Keratinocyte (primary cell): ENCODE measurements at places on chromosomes 16 and 17. TPM values are rescaled to one million over a fixed set of nuclear protein-coding genes. Genes with fewer than 3 reads are reported as not detected.

The SLC35G3 gene
- polyA plus RNA-seq = not detected in 3 replicates

DNA sequence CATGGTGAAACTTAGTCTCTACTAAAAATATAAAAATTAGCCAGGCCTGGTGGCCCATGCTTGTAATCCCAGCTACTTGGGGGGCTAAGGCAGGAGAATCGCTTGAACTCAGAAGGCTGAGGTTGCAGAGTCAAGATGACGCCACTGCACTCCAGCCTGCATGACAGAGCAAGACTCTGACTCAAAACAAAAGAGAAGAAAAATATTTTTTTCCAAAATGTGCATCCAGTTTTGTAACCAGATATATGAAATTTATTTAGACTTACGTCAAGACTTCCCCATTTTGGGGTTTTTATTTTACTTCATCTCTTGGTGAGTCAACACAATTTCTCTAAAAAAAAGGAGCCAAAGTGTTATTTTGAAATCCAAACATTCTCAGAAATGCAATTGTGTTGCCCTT, 5.5 kb upstream of the TM4SF5 start:
- no peak for DNase-seq

GRCh38 chr16:87135246-87136030, 181.8 kb downstream of the C16orf95 start:
- no peak for DNase-seq

DNA sequence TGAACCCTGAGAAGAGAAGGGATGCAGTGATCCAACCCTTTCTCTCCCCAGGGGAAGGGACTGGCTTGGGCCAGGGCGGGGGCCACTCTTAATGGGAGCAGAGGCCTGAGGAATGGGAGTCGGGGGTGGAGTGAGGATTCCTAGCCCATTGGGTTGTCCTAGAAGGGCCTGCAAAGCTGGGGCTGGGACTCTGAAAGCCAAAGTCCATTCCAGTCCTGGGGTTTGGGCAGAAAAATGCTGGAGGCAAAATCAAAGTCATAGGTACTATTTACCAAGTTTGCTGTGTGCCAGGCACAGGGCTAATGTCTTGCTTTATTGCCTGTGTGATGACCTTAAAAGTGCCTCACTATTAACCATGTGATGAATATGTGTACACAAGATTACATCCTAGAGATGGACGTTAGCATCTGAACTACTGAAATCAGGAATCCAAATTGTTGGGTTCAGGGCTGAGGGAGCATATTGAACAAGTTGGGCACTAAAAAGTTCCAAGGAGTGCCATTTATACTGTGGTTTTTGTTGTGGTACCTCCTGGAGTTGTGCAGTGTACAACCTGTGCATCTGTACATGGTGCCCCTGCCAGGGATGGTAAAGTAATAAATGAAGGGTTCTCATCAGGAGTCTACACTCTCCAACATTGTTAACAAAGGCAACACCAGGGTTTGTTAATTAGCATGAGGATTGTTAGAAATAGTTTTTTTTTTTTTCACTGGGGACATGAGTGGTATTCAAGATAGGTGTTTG, 84.4 kb upstream of the NKD1 start:
- no peak for DNase-seq

The NGFR gene
- polyA plus RNA-seq = 0.97 to 3.1 TPM (median 1.7 TPM) in 3 replicates

DNA sequence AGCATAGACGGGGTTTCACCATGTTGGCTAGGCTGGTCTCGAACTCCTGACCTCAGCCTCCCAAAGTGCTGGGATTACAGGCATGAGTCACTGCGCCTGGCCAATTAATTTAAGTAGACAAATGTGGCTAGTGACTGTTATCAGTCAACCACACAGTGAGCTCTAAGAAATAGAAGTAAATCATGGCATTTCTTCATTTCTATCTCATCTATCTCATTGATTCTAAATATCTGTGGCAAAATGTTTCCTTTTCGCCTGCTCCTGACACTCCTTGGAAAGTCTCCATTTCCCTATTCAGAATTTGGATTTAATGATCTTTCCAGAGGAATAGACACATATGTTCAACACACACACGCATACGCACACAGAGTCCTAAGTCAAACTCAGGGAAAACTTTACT, 81.3 kb downstream of the HIC1 start:
- DNase-seq = no peak

GRCh38 chr16:56237451-56237930, 46.2 kb downstream of the GNAO1 start:
- DNase-seq = no peak

The HOXB7 gene
- 0.68 to 1.2 TPM (median 1.0 TPM) in 3 replicates for polyA plus RNA-seq

GRCh38 chr16:65279576-65279975, 157.7 kb upstream of the CDH11 start:
- DNase-seq = no peak

The SBK1 gene
- polyA plus RNA-seq = 0.01 to 0.04 TPM (median 0.03 TPM) in 3 replicates

GRCh38 chr17:21039839-21040575, 2.8 kb downstream of the USP22 start:
- DNase-seq = no peak

The DLX4 gene
- polyA plus RNA-seq = 0.10 to 0.22 TPM (median 0.18 TPM) in 3 replicates

The MKS1 gene
- 11.2 to 12.2 TPM (median 12.0 TPM) in 3 replicates for polyA plus RNA-seq

DNA sequence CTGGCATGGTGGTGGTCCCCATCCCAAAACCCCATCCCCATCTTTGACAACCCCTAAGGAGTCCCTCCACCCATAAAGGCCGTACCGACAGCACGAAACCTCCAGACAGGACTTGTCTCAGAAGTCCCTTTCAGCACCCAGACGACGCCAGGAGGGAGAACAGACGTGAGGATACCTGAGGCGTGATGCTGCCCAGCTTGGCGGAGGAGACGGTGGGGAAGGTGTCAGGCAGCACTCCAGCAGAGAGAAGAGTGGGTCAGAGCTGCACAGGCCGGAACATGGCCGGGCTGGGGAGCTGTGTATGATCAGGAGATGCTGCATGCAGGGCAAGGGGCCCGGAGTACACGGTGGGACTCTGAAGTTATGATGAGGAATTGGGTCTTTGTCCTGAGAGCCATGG, 244.2 kb downstream of the GSG1L start:
- DNase-seq = no peak

GRCh38 chr17:2361010-2361760, 23.9 kb downstream of the SGSM2 start:
- no peak for DNase-seq

- DNase-seq = no peak
These were observed 9.8 kb upstream of the LASP1NB start for GRCh38 chr17:38915639-38915995.

DNA sequence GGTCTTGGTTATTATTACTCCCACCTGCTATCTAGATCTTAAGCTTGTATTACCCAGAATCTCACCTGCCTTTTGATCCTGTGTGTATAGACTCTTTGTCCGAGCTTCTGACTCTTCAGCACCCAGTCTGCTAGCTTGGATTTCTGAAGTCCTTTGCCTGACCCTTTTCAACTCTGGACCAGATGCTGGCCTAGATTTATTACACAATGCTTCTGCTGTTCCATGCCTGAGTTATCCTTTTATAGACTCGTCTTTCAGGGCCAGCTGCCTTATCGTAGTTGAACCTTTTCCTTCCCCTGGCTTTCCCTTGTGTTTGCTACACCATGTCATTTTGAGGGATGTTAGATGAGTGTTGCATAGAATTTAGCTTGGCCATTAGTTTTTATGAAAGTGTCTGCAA, 32.6 kb downstream of the RHOT1 start:
- no peak for DNase-seq

The METTL16 gene
- 13.4 to 17.8 TPM (median 16.6 TPM) in 3 replicates for polyA plus RNA-seq

GRCh38 chr17:71764505-71764904, 356.3 kb upstream of the SOX9 start:
- no peak for DNase-seq

- DNase-seq = no peak
These were observed 57.3 kb downstream of the RAP1GAP2 start for GRCh38 chr17:2853283-2854142.

The NEURL4 gene
- polyA plus RNA-seq = 11.3 to 18.9 TPM (median 13.5 TPM) in 3 replicates

- DNase-seq = no peak
These were observed 853.9 kb upstream of the EEF2KMT start for GRCh38 chr16:5951486-5951885.

DNA sequence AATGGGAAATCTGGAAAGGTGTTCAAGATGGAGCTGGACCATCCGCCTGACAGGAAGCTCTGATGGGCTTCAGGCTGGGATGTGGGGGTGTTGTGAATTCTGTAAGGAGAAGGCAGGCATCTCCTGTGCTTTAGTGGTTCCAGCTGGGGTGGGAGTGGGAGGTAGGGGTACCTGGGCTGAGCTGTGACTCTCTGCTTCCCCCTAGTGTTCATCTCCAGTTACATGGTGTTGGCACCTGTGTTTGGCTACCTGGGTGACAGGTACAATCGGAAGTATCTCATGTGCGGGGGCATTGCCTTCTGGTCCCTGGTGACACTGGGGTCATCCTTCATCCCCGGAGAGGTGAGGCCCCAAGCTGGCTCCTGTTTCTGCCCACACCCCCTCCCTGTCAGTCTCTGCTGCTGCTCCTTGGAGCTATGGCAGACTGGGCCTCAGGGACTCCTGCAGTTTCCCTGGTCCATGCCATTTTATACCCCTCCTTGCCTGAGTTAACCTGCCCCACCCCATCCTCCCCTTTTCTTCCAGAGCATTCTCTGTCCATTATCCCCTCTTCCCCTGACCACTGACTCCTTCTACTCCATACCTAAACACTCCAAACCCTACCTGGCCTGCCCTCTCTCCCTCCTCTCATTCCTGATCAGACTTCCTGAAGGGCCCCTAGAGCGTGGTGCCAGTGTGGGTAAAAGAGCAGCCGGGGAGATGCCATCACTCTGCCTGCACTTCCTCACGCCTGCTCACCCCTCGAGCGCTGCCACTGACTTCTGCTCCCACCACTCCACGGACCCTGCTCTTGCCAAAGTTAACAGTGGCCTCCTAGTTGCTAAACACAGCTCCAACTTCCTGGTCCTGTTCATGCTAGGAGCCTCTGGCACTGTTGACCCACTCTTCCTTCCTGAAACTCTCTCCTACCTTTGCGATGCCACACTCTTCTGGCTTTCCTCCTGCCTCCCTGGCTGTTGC, 3.4 kb downstream of the SPNS1 start:
- DNase-seq = no peak

The CLEC16A gene
- 8.5 to 14.6 TPM (median 9.5 TPM) in 3 replicates for polyA plus RNA-seq

The WRAP53 gene
- polyA plus RNA-seq = 7.7 to 10.6 TPM (median 8.2 TPM) in 3 replicates

The G6PC1 gene
- not detected in 3 replicates for polyA plus RNA-seq

DNA sequence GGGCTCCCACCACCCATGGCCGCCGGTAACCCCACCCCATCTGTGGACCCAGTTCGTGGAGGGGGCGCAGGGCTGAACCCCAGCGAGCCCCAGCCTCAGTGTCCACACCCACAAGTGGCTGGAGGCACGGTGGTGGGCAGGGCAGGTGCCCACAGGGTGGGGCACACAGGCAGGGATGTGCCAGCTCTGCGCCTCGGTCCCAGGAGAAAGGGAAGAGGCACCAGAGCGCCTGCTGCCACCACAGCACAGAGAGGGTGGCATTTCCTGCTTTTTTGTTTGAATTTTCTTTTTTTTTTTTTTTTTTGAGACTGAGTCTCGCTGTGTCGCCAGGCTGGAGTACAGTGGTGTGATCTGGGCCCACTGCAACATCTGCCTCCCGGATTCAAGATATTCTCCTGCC, 19.0 kb downstream of the ZFPM1 start:
- DNase-seq = no peak

DNA sequence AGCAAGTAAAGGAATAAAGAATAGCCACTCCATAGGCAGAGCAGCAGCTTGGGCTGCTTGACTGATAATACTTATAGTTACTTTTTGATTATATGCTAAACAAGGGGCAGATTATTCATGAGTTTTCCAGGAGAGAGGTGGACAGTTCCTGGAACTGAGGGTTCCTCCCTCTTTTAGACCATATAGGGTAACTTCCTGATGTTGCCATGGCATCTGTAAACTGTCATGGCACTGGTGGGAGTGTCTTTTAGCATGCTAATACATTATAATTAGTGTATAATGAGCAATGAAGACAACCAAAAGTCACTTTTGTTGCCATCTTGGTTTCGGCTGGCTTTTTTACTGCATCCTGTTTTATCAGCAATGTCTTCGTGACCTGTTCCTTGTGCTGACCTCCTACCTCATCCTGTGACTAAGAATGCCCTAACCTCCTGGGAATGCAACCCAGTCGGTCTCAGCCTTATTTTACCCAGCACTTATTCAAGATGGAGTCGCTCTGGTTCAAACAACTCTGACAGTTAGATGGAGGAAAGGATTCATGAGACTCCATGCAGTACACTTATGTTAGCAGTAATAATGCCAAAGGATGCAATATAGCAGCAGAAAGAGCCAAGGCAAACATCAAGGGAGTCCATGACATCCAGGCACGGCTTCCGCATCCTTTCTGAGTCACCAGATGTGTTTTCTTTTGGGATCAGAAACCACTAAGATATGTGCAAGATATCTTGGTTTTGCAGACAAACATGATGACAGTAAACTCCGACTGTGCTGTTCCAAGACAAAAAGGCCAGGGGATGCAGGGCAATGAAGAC, 55.8 kb upstream of the B4GALNT2 start:
- no peak for DNase-seq

GRCh38 chr16:55248058-55248457, 75.9 kb upstream of the IRX6 start:
- no peak for DNase-seq

- no peak for DNase-seq
These were observed 326.4 kb upstream of the KIF2B start for GRCh38 chr17:53496356-53496755.

GRCh38 chr16:59259950-59260319, 525.8 kb upstream of the GOT2 start:
- no peak for DNase-seq

DNA sequence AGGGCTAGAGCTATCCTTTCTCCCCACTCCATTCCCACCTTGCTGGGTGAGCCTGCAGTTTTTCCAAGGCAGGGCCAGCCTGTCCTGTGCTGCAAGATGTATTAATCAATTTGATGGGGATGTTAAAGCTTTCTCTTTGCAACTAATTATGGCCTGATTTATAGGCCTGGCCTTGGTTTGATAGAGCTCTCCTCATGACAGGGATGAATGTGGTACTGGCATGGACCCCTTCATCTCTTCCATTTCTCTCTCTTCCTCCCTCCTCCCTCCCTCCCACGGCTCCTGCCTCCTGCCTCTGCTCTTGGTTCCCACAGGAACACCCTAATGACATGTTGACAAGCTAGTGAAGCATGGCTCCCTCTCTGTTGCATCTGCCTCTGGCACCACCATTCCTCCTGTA, 47.2 kb upstream of the SKAP1 start:
- no peak for DNase-seq

- no peak for DNase-seq
These were observed at the start of gene OTOP3 for GRCh38 chr17:74935585-74936469. OTOP3 (plus strand) TSS chr17:74935898; CDS start chr17:74935922, 24 bp downstream.
